H4 (cell line): ENCODE measurements at places on chromosomes 7 and 10.

DNA sequence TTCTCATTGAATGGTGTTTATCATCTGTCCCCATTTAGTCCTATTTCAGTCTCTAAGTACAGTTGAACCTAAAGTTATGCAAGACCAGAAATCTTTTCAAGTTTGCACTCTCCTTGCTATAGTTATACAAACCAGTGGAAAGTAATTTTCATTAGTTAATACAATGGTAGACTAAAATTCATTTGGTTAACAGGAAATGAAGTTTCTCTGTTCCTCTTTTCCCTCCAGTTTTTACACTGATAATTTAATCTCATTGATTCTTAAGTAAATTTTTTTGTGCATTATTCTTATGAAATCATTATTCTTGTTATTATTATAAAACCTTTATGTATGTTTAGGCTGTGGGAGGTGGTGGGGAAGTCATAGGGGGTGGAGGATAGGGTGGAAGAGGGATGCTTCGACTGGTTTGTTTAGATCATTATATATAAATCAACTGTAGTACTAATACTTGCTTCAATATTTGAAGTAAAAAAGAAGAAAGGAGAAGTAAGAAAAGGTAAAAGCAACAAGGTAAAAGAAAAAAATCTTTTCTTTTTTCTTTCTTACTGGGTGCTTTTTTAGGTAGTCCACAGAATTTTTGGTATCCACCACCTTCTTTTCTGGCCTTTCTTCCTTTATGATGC is 104.1 kb downstream of the GPR85 start:
- no peak for DNase-seq

DNA sequence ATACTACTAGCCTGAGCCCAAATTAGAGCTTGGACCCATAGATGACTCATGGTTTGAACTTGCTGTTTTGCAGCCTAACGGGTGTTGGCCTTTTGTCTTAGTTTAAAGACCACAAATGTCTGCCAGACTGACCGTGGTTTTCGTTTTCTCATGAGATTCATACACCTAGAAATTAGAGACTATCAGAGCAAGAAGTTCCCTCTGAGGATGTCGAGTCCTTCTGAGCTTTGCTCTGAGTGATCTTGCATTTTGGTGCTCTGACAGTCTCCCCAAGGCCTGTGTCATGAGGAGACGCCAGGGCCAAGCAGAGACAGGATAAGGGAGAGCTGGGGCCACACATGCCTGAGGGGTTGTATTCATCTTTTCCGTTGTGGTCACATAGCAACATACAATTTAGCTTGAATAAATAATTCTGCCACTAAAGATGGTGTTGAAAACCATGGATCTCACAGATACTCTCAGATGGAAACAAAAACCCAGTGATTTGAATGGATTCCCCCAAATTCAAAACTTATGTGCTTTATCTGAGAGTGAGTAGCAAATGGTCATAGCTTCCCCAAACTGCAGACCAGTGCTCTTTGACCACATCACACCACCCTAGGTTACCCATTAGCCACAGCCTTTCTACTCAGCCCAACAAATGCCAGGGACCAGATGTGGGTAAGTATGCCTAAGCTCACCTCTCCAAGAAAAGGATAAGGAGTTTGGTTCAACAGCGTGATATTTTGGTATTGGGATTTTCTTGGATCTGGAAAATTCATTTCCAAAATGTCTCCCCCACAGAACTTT is 762.0 kb upstream of the IGFBP3 start:
- peak; percentile 86 for DNase-seq

DNA sequence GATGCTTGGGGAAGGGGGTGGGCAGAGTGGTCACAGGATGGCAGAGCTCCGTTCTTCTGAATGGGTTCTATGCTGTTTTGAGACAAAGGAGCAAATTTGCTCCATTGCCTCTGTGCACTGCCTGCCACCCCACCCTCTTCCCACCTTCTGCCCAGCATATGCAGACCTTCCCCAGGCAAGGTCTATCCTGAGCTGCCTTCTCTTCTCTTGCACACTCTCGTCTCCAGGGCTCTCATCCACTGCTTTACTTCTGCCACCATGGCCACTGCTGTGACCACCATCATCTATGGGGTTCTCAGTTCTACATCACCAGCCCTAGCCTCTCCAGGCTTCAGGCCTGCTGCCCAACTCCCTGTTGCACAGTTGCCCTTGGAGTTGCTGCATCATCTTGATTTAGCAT is 230.4 kb downstream of the TMEM178B start:
- DNase-seq: no peak

- DNase-seq: no peak
Measured at GRCh38 chr7:23467291-23467805, 2.9 kb downstream of the IGF2BP3 start.

DNA sequence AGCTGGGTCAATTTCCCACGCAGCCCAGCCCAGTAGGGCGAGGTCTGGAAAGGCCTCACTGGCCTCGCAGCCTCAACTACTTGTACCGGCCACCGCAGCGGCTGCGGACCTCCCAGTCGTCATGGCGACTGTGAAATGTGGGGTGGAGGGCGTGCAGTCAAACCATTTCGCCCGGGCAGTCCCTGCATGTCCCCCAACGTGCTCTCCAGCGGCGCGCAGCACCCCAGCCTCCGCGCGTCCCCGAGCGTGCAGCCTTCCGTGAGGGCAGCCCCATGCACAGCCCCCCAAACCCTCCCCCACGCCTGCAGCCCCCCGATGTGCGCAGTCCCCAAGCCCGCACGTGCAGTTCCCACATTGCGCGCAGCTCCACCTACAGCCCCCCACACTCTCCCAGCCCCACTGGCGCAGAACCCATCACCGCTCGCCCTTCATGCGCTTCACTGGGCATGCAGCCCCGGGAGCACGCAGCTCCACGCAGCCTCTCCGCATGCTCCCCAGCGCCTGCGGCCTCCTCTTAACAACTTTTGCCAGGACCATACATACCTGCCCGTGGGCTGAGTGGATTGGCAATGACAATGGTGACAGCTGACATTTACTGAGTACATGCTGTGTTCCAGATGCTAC is 34.5 kb upstream of the SFTPD start:
- no peak for DNase-seq

- no peak for DNase-seq
Measured at GRCh38 chr7:124857672-124858235, 71.9 kb downstream of the POT1 start.

GRCh38 chr10:48707472-48707871 is 22.8 kb downstream of the WDFY4 start:
- DNase-seq: no peak

- no peak for DNase-seq
Measured at GRCh38 chr7:80646083-80646865, 7.8 kb downstream of the CD36 start.

GRCh38 chr10:101892782-101893391 is 49.3 kb upstream of the KCNIP2 start:
- no peak for DNase-seq

GRCh38 chr7:45324683-45325237 is 167.2 kb downstream of the RAMP3 start:
- DNase-seq: no peak

- peak; percentile 48 for DNase-seq
Measured at GRCh38 chr10:30812018-30812851, 182.7 kb upstream of the LYZL2 start.

DNA sequence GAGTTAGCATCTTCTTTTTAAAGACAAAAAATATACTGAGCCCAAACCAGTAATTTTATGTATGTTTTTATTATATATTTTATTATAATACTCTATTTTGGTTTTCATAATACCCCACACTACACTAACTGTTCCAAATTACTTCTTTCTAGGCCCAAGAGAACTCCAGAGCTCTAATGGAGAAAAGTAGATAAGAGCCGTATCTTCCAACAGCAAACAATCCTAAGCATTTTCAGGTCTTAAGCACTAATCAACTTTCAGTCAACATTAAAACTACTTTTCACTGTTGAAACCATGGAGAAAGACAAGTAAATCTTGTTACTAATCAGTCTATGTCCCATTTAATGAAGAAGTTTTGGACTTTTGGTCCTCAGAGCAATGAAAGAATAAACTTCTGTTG is 55.1 kb downstream of the JMJD1C start:
- no peak for DNase-seq

GRCh38 chr7:12581897-12582296 is 11.4 kb downstream of the SCIN start:
- no peak for DNase-seq

- DNase-seq: peak; percentile 27
Measured at GRCh38 chr7:88452646-88453045, 146.0 kb upstream of the STEAP4 start.

DNA sequence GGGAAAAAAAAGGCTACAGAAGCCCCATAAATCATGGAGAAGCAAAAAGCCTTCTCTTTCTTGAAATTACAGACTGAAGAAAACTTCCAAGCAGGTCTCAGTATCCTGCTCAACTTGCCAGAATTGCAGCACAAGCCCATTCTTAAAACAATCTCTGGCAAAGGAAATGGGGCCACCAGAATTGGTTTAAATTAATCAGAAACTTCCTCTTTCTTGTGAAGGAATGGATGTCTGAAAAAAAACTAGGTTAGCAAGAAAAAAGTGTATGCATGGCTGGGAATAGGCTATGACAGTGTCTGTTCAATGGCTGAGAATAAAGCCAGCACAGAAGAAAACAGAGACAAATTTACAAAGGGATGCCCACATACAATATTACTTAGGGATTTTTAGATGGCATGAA is 59.1 kb downstream of the TFEC start:
- DNase-seq: no peak

DNA sequence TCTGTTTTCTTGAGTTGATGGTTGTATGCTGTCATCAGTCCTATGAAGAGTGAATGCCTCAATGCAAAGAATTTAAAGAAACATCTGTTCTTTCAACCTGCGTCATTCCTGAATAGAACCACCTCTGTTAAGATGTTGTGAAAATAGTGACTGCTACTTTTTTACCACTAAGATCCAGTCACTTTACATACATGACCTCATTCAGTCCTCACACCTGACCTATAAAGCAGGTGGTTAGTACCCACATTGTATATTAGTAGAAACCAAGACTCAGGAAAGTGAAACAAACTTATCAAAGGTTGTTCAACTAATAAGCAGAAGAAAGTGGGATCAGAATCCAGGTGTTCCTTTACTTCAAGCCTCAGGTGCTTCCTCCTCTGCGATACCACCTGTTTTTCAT is 64.8 kb downstream of the ITGB8 start:
- DNase-seq: no peak

DNA sequence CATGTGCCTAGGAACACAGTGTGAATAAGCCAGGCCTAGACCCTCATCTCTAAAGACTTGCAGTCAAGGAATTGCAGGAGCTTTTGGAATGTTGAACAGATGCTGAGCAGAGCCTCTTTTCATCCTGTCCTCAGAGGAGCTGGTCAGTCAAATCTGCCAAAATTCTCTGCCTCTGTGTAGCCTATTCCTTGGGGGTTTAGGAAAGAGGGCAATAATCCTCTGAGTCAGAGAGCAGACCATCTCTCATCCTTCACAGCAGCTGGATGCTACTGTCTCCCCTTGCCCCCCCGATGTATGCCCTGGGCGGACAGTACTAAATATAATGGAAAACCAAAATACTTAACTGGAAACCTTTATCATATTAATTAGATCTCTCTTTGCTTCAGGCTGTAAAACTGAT is 52.6 kb downstream of the BICC1 start:
- no peak for DNase-seq

- DNase-seq: no peak
Measured at GRCh38 chr10:1954300-1954699, 217.0 kb upstream of the ADARB2 start.

GRCh38 chr7:77808517-77808916 is 9.9 kb downstream of the PHTF2 start:
- no peak for DNase-seq

GRCh38 chr7:100825215-100825671 is 2.1 kb downstream of the EPHB4 start:
- DNase-seq: no peak

DNA sequence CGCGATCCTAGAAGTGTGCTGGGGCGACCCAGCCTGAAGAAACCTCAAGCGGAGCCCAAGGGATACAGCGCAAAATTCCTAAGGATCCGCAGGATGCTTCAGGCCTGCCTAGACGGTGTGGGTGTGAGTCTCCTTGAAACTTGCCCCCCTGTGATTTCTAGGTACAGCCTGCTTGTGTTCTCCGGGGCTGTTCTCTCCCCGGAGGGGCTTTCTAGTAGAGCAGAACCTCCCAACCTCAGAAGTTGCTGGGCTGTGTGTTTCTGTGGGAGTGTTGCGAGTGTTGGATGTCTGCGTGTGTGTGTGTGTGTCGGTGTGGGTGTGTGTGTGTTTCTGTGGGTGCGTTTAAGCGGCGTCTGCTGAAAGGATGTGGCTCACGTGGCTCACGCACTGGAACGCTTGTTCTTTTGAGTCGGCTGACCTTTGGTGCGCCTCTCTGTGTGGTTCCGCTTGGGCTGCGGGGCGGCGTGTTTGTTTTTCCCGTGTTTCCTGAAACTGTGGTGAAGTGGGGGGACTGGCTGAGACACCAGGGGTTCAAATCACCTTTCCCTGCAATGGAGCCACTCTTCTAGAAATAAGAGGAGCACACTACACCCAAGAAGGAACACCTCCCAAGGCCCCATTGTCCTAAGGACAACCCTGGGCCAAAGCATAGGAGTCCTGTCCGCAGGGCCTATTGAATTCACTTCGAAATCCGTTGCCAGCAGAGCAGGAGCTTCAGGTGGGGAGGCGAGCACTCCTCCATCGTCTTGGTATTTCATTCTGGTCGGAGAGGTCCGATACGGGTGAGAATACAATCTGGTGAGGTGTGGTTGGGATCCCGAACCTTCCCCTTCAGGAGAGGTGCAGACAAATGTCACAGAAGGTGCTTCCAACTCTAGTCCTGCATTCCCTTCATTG is 25.1 kb upstream of the ZNF273 start:
- no peak for DNase-seq

GRCh38 chr10:121369616-121370015 is 228.6 kb downstream of the FGFR2 start:
- DNase-seq: no peak

DNA sequence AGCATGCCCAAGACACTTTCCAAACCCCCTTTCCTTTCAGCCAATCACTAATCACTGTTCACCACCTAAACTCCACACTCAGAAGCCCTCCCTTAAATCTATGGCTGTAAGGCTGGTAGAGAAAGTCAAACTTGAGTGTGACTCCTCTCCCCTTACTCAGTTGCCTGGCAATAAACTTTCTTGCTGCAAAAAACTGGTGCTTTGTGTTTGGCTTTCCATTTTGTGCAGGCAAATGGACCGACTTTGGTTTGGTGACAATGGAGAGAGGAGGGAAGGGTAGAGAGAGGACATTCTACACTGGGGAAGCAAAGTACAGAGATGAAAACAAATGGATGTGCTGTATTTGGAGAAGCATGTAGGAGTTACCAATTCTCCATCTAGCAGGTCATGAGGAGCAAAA is 84.9 kb downstream of the SLC25A13 start:
- DNase-seq: no peak

DNA sequence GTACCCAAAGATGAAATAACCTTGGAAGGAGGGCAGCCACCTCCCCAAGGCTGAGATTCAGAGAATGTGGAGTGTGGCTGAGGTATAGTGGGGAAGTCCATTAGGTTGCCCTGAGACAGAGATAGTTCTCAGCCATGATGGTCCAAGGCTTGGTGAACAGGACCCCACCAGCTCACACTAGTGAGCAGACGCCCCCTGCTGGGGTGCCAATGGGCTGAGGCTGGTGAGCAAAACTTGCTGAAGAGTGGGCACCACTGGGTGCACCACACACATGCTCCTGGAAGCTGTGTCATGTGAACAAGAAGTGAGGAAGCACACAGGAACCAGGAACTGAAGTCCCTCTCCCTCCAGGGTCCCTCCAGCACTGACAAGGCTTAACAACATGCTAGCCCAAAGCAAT is 8.9 kb downstream of the FBXL13 start:
- DNase-seq: peak; percentile 41

- no peak for DNase-seq
Measured at GRCh38 chr7:98970016-98970615, 91.8 kb downstream of the TRRAP start.

GRCh38 chr7:134654104-134654775 is 7.6 kb downstream of the BPGM start:
- DNase-seq: no peak
